ENCODE measurements at places on chromosomes 2 and 18.

DNA sequence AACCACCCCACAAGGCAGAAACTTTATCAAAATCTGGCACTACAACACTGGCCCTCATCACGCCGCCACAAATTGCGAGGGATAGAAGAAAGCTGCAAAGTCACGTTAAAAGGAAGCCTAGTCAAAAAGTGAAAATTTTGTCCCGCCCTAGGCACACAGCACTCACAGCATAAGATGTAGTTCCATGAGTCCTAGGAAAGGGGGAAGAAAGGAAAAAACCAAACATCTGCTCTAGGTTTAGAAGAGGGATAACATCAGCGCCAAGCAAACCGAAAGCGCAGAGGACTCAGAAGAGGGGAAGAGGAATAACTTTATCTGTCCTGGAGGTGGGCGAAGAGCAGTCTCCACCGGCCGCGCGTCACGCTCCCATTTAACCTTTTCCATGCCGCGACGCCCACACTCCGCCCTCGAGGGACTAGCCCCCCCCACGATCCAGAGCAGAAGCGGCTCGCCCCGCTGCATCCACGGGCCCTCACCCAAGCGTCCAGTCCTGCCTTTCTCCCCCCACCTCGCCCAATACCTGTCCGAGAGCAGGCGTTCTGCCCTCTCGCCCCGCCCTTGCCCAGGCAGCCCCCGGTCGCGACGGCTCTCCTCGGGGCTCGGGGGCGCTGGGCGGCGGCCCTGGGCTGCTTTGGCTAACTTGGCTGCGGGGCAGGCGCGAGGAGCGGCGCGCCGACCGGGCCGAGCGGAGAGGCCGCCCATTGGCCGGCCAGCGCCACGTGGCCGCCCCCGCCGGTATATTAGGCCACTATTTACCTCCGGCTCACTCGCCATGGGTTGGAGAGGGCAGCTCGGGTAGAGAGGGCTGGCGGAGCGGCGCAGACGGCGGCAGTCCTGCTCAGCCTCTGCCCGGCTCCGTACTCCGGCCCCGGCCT lies at the start of gene HOXD1:
Gene HOXD1 (plus strand): TSS at position 770 of the 875 bp plus-strand sequence. CDS start 134 bp downstream, outside the sequence.
- DNase-seq = no peak

GRCh38 chr2:227411320-227411989 lies 23.7 kb upstream of the SCYGR1 start:
- DNase-seq = peak; percentile 81

DNA sequence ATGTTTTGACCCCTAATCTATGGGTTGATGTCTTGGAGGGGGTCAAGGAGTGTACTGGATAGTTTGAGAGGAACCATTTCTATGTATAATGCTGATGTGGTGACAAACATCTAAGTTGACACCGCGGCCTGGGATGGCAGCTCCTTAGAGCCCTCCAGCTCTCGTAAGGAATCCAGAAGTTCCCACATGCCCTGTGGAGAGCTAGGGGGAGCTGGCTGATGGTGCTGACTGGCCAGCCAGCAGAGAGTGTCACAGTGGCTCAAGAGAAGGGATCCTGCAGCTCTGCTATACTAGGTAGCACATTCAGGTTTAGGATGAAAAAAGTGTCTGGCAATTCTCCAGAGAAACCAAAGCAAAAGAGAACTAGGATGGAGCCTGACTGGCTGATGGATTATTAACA lies 842.2 kb upstream of the VRK2 start:
- DNase-seq = no peak

DNA sequence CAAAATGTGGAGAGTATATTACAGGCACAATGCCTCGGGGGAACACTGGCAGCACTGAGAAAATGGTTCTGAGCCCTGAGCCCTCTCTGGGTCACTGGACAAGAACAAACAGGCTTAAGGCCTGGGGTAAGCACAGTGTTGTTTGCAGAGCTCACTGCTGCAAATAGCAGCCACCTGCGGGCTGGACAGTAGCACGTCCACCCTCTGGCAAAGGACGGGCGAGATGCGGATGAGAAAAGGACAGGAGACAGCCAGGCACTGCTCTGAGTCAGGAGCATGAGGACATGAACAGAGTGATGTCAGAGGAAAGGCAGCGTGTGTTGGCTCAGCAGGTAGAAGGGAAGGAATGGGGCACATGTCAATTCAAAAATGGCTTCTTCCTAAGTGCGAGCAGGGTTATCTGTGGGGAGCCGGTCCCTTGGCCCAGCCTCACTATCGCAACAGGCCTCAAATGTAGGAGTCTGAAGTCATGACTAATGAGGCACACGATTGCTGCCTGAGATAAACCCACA lies 25.9 kb upstream of the NEB start:
- no peak for DNase-seq

GRCh38 chr2:191369034-191369433 lies 123.8 kb downstream of the MYO1B start:
- DNase-seq = no peak

DNA sequence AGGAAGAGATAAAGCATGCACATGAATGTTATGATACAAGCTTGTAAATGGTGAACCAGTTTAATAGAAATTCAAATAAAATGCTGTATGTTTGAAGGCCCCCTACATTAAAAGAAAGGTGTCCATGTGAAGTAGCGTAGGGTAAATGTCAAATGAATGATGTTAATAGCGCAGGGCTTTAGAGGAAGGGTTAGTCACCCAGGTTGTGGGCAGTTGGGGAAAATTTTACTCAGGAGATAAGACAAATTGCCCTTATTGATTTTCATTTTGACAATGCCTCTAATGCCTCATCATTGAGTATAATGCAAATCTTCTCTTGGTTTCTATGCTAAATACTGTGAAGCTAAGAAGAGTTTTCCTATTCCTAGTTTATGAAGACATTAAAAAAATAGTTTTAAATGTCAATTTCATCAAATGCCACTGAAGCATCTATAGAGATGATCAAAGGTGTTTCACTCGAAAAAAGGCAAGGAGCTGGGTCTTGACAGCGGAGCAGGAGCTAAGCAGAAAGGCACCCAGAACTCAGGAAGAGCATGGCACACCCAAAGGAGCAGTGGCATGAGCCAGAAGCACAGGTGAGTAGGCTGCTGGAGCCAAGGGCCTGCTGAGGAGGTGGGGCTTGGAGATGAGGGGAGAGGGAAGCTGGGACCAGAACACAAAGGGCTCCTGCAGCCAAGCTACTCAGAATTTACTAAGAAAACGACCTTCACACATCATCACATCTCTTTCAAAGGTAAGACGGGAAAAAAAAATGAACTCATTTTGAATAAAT lies 129.3 kb upstream of the ACKR3 start:
- no peak for DNase-seq

DNA sequence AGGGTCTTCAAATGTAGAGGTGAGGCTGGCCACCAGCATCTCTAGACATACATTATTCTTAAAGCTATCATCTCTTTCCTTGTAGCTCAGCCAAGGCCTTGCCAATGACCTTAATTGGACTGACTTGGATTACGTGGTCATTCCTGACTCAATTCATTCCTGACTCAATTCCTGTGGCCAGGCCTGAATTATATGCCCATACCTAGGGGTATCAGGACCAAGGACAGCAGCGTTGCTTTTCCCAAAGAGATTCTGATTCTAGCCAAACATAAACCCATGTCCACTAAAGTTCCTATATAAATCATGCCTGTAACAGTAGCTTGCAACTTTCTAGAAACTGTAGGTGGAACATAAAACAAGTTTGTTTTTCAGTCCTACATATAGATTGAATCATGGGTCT lies 231.7 kb downstream of the ARL6IP6 start:
- DNase-seq = no peak

DNA sequence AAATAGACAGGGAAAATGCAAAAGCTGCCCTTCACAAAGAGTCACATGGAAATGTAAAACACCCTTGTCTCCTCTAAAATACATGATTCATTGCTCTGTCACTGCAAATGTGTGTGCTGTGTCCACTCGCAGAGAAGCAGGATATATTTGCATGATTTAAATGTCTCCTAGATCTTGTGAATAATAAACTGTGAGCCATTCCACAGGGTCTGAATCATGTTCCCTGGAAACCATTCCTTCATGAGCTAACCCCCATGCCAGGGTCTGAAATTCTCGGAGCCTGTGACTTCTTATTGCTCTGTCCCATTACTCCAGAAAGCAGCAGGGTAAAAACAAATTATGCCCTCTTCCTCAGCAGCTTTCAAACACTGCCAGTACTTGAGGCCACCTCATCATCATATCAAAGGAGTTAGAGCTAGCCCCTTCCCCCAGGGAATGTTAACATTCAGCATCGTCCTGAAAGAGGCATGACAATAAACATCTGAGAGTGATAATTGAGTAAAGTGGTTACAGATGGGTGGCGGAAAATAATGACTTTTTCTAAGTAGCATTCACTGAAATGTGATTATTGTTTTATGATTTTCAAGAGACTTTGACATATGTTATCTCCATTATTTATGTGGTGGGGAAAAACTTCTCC lies 11.7 kb upstream of the CNGA3 start:
- no peak for DNase-seq

GRCh38 chr2:26765475-26766200 lies 1.6 kb downstream of the SLC35F6 start:
- DNase-seq = no peak

DNA sequence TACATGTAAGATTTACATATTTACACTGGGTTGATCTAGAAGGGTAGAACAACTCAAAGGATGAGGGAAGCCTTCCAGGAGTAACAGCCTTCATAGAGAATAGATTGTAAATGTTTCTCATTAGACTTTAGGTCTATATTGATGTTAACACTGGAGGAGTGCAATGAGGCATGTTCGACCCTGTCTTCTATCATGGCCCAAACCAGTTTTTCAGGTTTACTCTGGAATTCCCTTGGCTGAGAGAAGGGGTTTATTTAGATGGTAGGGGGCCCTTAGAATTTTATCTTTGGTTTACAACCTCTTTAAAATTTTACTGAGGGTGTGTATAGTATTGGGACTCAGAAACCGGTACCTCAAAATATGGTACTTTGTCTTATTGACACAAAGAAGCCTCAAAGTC lies 634.9 kb upstream of the PIK3C3 start:
- DNase-seq = no peak

DNA sequence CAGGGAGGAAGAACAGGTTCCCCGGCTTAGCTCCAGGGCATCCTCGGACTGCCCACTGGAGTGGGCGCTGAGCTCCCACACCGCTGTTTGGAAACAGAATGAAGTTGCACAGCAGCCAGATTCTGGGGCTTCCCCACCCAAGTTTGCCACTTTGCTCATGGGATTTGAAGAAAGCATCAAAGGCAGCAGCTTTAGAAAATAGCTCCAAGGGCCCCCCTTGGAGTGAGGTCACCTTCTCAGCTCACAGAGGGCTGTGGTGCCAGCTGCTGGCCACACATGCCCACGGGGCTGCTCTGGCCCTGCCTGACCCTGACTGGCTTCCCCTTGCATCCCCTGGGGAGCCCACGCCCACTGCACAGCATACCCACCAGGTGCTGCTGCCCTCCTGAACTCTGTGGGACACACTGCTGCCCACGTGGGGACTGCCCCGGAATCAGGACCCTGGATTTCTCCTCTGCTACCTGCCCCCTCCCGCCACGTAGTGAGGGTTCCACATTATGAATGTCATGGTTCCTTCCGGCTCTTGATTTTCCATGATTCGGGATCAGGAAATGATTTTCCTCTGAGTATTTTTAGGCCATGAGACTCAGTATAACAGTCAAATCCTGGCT lies 70.3 kb downstream of the TGOLN2 start:
- no peak for DNase-seq

GRCh38 chr2:32949260-32949659 lies 2.5 kb downstream of the LTBP1 start:
- DNase-seq = no peak

GRCh38 chr18:13317801-13318200 lies 99.2 kb downstream of the LDLRAD4 start:
- DNase-seq = no peak

- no peak for DNase-seq
These were observed 87.7 kb upstream of the DYNAP start for GRCh38 chr18:54503131-54503894.

- no peak for DNase-seq
These were observed 57.6 kb downstream of the EVA1A start for GRCh38 chr2:75503048-75503607.

All from activated CD4-positive, alpha-beta memory T cell treated with anti-CD3 and anti-CD28 coated beads for 36 hours (primary cell).